T-helper 2 cell (primary cell): ENCODE measurements at places on chromosomes 4 and X.

- DNase-seq = no peak
These were observed 65.3 kb downstream of the HPRT1 start for GRCh38 chrX:134525086-134525792.

DNA sequence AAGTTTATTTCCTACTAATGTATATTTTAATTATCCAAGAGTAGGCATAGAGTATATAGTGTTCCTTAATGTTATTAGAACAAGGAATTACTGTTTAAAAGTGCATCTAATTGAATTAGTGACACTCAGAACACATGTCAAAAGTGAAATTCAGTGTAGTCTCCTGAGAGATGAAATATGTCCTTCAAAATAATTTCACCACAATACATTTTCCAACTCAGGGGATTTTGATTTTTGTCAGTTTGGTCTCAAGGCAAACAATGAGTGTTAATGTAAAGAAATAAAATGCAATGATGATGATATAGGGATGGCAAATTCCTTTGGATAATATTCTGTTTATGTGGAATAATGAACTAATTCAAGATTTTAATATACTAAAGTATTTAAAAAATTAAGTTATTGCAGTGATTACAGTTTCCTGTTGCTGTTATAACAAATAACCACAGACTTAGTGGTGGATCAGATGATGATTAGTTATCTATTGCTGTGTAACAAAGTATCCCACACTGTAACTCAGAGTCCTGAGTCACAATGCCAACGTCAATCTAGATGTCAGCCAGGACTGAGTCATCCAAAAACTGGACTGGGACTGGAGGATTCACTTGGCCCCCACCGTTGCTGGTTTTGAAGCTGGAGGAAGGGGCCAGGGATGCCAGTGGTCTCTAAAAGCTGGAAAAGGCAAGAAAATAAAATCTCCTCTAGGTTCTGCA is 148.0 kb upstream of the SLC7A11 start:
- no peak for DNase-seq

DNA sequence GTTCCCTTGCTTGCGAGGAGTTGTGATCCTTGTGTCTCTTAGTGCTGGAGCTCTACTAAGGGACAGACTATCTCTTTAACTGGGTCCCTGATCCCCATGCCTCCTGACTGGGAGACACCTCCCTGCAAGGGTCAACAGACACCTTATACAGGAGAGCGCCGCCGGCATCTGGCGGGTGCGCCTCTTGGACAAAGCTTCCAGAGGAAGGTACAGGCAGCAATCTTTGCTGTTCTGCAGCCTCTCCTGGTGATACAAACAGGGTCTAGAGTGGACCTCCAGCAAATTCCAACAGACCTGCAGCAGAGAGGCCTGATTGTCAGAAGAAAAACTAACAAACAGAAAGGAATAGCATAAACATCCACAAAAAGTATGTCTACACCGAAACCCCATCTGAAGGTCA is 115.6 kb upstream of the ITM2A start:
- DNase-seq = no peak

- no peak for DNase-seq
These were observed 456.3 kb downstream of the DTHD1 start for GRCh38 chr4:36737691-36738090.

DNA sequence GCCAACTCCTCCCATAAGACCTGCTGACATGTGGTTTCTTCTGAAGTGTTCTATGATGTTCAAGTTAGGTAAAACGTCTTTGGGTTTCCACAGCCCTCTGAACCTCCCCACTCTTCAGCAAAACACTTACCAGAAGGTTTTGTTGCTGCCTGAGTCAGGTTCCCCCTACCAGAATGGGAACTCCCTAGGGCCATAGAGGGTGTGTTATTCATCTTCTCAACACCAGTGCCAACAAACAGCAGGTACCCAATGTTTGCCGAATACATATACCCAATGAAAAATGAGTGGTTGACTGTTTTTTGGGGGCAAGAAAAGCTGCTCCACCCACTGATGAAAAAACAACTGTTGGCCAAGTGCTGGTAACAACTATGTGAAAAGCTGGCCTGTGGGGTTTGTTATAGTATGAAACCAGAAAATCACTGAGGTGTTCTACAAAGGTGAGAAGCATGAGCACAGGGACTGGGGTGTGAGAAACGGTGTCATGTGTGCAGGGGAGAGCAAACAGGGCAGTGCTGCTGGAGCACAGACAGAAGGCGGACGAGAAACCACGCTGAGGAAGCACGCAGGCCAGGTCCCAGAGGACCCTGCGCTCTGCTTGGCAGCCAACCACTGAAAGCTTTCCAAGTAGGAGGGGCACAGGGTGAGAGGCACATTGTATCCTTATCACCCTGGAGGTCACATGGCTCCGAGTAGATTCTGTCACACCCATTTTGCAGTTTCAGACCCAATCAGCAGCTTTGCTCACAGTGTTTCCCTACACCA is 28.8 kb downstream of the ATP8A1 start:
- DNase-seq = no peak

GRCh38 chr4:3724319-3725231 is 41.6 kb upstream of the ADRA2C start:
- DNase-seq = no peak
